ENCODE measurements at places on chromosomes 7 and 10. TPM values are rescaled to one million over a fixed set of nuclear protein-coding genes. Genes with fewer than 3 reads are reported as not detected.

PSD gene
- total RNA-seq: 11.9 TPM

SEMA3C gene
- total RNA-seq: not detected

GSTO1 gene
- 38.7 TPM for total RNA-seq

SAP25 gene
- 118 TPM for total RNA-seq

- H3K27ac ChIP-seq: no peak overlapping the region
- H3K4me1 ChIP-seq: peaks cover 82% of the 10 kb centered on the region
- DNase-seq: no peak
Observed at GRCh38 chr10:62814756-62815380, 1.3 kb downstream of the EGR2 start.

- H3K27me3 ChIP-seq: no peaks in the 10 kb centered on the region
- H3K4me3 ChIP-seq: no peak overlapping the region
- peaks cover 82% of the 10 kb centered on the region for H3K36me3 ChIP-seq
- DNase-seq: no peak
- peaks cover 10% of the 10 kb centered on the region for H3K4me1 ChIP-seq
Observed at GRCh38 chr10:109887243-109887642, 36.1 kb downstream of the XPNPEP1 start.

- no peak for DNase-seq
- no peak overlapping the region for H3K4me3 ChIP-seq
- no peaks in the 10 kb centered on the region for H3K36me3 ChIP-seq
Observed at GRCh38 chr10:128158021-128158795, 32.0 kb upstream of the MKI67 start.

GRCh38 chr10:122140461-122140902 is 130.6 kb upstream of the BTBD16 start:
- H3K27ac ChIP-seq: no peak overlapping the region
- H3K4me1 ChIP-seq: no peaks in the 10 kb centered on the region
- no peak overlapping the region for H3K4me3 ChIP-seq
- H3K27me3 ChIP-seq: peaks cover 2% of the 10 kb centered on the region
- no peaks in the 10 kb centered on the region for H3K36me3 ChIP-seq

GRCh38 chr7:135682191-135682590 is 19.9 kb downstream of the STMP1 start:
- no peak overlapping the region for H3K4me3 ChIP-seq
- peaks cover 39% of the 10 kb centered on the region for H3K36me3 ChIP-seq
- H3K4me1 ChIP-seq: no peaks in the 10 kb centered on the region
- H3K27ac ChIP-seq: no peak overlapping the region
- no peak for DNase-seq

- DNase-seq: peak; percentile 6
- peak overlapping the region; percentile 86 for H3K4me3 ChIP-seq
- no peaks in the 10 kb centered on the region for H3K36me3 ChIP-seq
- peaks cover 33% of the 10 kb centered on the region for H3K27me3 ChIP-seq
Observed at GRCh38 chr7:128201067-128201689, 39.9 kb upstream of the LEP start.

All from naive thymus-derived CD8-positive, alpha-beta T cell (primary cell).